HuH-7.5 (cell line): ENCODE measurements at places on chromosomes 3 and 15.

- no peak for DNase-seq
Observed at GRCh38 chr3:53731934-53732624, 114.1 kb downstream of the CHDH start.

DNA sequence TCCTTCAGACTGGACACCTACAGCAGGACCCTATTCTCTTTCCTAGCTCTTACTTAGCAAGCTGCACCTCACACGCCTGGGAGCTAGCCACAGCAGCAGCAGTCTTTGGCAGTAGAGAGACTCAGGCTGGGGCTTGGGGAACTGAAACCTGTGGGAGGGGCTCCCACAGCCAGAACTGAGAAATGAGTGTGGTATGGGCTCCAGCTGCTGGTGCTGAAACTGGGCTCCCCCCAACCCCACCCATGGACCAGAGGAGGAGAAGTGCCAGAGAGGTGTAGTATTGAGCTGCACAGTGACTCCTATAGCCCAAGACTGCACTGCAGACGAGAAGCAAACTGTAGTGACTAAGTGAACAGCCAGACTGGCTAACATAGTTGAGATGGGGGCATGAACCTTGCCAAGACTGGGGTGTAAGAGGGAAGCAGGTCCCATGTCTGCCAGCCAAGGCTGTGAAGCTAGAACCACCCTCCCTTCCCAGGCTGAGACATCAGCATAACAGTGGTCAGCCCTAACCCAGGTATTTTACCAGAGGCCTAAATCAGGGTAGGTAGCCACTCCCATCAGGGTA lies 62.5 kb downstream of the MYO5A start:
- DNase-seq = no peak

DNA sequence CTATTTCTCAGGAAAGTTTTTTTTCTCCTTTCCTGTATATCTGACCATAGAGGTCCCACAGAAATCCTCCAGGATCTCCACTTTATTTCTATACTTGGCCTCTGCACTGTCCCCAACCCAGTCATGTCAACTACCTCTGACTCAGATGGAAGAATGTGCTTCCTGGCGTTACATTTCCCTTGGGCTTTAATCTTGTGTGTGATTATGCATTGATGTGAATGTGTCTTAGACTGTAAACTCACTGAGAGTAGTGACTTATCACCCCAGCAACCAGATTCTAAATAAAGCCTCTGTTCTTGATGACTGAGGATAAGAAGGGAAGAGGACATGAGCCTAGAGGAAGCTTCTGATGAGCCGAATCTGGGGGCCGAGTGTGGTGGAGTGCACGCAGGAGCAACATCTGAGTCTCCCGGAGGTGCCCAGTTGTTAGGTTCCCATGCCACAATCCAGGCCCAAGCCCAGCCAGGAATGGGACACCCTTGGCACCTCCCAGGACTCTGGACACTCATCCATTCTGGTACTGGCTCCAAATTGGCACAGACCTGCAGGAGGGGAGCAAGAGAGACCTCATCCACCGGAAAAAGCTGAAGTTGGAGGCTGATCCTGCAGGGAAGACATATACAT lies 32.1 kb upstream of the HEG1 start:
- DNase-seq = no peak

- no peak for DNase-seq
Observed at GRCh38 chr15:98043160-98044014, 82.9 kb downstream of the ARRDC4 start.

DNA sequence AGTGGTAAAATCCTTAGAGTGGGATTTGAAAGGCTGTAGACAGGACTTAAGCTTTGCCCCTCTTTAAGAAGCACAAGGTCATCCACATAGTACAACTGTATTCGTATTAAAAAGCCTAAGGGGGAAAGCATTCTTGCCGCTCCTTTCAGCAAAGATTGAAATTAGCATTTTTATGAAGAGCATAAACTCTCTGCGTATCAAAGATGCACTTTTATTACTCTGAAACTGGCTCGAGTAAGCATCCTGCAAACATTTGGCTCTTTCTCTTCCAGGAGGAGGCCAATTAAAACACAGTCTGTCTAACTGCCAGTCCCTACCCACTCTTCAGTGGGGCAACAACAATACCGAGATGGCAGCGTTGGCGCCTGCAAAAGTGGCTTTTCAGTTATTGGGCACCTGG lies 192.5 kb upstream of the TPRG1 start:
- DNase-seq = no peak

- no peak for DNase-seq
Observed at GRCh38 chr3:141334627-141335250, 33.6 kb upstream of the ZBTB38 start.

GRCh38 chr3:106570426-106570825 lies 701.6 kb upstream of the CBLB start:
- no peak for DNase-seq

DNA sequence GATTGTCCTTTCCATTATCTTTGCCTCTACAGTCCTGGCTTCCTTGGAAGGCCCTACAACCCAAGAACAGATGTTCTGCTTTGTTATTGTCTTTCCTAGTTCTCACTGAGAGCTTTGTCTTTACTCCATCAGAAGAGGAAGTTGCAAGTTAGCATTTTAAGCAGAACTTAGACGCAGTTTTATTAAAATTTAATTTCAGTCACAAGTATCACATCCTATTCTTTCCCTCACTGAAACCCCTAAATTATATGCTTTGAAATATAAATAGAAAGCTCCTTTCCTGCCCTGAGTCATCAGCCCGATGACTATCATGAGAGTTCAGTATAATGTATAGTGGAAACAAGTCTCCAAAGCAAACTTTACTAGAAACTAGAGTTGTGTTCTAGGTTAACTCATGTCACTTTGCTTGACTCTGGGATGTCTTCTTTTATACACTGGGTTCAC lies 291.2 kb upstream of the RBMS3 start:
- no peak for DNase-seq

- DNase-seq = no peak
Observed at GRCh38 chr3:168336276-168336675, 240.6 kb upstream of the GOLIM4 start.

DNA sequence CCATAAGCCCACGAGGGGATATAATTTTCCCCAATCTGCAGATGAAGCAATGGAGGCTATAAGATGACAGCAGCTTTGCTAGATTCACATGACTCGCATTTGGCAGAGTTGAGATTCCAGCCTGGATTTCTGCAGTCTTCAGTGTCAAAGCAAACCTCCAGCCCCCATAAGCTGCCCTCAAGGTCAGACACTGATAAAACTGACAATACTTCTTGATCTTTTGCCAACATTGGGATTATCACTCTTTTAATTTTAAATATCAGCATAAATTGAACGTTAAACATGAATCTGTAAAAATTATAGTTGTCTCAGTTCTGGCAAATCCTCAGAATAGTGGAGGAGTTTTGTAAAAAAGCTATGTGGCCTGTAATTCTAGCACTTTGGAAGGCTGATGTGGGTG lies 234.1 kb upstream of the TRIM42 start:
- no peak for DNase-seq

DNA sequence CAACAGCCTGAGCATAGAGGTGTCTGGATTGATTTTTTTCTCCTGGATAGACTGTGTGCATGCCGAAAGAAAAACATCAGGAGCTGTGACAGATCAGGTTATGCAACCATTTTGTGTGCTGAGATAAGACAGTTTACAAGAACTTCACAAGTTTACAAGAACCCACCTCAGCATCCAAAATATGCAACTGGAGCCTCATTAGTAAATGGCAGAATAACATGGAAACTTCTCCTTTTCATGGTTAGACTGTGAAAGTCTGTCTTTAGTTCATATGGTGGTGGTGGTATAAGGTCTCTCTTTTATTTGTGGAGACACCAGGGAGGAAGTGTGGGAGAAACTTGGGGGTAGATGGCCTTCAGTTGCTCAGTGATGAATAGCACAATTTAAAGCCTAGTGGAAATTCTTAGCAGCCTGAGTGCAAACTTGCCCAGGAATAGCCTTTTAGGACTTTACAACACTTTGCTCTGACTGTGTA lies 3.7 kb upstream of the ZNF609 start:
- DNase-seq = no peak

DNA sequence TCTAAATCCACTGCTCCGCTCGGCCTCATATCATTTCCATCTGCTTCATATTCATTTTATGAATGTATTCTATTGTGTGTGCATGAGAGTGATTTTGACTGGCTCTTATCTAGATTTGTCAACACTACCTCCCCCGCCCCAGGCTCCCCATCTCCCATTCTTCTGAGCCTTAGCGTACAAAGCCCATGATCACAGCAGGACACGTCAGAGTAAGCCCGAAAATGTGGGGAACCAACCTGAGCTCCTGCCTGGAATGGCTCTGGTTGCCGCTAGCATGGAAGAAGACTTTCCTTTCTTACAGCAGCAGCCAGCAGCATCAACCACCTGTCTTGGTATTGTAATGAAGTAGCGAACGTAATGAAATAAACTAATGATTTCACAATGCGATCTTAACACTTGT lies 61.4 kb downstream of the GABRB3 start:
- no peak for DNase-seq

- no peak for DNase-seq
Observed at GRCh38 chr3:158120330-158120729, 10.4 kb downstream of the RSRC1 start.

DNA sequence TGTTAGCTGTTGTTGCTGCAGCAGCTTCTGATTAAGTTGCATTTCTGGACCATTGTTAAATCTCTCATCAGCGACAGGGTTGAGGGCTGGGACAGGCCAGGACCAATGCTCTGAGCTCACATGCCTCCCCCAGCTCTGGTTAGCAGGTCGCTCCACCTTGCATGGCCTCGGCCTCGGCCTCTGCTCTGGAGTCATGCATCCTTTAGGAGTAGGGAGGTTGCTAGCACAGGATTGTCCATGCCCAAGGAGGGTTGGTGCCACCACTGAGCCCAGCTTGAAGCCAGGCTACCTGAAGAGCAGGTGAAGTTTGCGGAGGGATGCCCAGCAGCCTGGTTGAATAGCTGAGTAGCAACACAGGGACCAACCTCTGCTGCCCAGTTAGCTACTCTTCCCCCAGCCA lies 11.2 kb upstream of the CPNE9 start:
- no peak for DNase-seq

DNA sequence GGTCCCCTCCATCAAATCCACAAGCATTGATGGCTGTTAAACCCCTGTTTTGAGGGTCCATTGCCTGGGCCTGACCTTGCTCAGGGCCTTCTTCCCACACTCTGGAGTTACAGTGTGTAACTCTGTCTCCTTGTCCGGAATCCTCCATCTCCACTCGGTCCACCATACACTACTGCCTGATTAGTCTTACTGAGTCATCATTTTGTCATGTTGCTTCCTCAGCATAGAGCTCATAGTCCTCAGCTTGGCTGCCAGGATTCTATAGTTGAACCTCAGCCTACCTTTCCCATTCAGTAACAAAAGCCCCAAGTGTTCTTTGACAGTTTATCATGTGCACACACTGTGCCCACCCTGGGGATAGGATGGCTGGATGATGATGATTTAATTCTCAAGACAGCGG lies 113.0 kb downstream of the PDE8A start:
- DNase-seq = no peak

DNA sequence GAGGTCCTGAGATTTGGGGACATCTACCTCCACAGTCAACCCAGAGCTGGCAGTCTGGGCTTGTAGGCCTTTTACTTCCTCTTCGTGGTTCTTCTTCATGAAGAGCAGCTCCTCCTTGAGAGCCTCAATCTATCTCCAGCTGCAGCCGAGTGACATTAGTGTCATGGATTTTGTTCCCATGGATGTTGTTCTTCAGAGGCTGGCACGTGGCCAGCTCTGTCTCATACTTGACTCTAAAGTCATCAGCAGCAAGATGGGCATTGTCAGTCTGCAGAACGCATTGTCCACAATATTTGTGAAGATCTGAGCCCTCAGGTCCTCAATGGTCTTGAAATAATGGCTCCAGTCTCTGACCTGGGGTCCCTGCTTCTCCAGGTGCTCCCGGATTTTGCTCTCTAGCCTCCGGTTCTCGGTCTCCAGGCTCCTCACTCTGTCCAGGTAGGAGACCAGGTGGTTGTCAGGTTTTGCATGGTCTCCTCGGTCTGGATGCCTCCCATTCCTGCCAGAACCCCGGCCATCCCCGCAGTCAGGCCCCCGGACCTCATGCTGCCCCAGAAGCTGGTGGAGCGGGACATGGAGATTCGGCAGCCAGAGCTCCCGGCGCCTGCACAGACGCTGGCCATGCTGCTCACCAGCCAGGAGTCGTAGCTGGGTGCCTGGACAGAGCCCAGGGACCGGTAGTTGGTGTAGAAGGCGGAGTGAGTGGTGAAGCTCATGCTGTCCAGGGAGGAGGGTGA lies 3.4 kb upstream of the CCNL1 start:
- no peak for DNase-seq

- no peak for DNase-seq
Observed at GRCh38 chr15:29401644-29402043, 132.0 kb upstream of the NSMCE3 start.

GRCh38 chr15:87489902-87490665 lies 766.5 kb downstream of the NTRK3 start:
- DNase-seq = no peak

DNA sequence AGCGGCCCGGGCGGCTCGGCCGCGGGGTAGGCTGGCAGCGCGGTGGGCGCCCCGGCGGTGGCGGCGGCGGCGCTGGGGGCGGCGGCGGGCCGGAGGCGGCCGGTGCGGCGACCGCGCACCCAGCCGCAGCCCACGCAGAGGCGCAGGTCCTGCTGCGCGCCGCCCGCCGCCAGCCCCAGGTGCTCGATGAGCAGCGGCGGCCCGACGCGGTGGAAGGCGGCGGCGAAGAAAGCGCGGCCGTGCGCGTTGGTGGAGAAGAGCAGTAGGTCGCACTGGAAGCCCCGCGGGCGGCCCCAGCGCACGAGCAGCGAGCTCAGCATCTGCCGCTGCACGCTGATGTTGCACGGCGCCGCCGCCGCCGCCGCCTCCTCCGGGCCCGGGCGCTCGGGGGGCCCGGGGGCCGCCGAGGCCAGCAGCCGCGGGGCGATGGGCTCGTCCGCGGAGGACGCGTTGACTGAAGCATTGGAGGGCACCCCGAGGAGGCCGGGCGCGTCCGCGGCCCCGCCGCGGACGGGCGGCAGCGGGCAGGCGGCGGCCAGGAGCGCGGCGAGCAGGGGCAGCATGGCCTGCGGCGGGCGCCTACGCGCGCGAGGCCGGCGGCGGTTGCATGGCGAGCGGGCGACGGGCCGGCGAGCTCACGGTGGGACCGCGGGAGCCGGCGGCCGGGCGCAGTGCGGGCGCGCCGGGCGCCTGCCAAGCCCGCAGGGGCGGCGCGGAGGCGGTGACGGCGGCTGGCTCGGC lies 452 bp downstream of the TMEM158 start:
- peak; percentile 49 for DNase-seq

GRCh38 chr3:138371070-138371965 lies 22.9 kb downstream of the MRAS start:
- DNase-seq = no peak

- no peak for DNase-seq
Observed at GRCh38 chr3:160986069-160986468, 119.1 kb downstream of the B3GALNT1 start.

DNA sequence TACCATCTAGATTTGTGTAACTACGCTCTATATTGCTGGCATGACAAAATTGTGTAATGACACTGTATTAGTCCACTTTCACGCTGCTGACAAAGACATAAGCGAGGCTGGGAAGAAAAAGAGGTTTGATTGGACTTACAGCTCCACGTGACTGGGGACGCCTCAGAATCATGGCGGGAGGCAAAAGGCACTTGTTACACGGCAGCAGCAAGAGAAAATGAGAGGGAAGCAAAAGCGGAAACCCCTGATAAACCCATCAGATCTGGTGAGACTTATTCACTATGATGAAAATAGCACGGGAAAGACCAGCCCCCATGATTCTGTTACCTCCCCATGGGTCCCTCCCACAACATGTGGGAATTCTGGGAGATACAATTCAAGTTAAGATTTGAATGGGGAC lies 905.7 kb downstream of the DIPK2A start:
- no peak for DNase-seq
